ENCODE measurements at places on chromosomes 2 and 18. TPM values are rescaled to one million over a fixed set of nuclear protein-coding genes. Genes with fewer than 3 reads are reported as not detected.

DNA sequence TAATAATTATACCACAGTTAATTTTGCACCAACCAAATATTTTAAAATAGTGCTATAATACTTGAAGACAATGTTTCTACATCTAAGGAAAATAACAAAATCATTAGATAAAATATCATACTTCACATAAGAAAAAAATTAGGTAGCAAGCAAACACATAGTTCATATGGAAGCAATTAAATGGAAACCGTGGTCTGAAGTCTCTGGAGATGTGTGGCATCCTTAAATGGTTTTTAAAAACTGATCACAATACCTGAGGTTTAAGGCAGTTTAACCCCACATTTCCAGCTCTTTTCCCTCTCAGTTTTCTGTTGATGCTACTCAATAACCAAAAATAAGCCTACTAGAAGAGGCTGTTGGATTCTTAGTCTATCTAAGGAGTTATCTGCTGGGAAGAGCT, 71.3 kb downstream of the ASXL2 start:
- no peak for DNase-seq

- no peak for DNase-seq
Measured at GRCh38 chr18:60870261-60871153, 462.7 kb upstream of the CDH20 start.

- no peak for DNase-seq
Measured at GRCh38 chr2:16911746-16912145, 246.1 kb upstream of the CYRIA start.

DNA sequence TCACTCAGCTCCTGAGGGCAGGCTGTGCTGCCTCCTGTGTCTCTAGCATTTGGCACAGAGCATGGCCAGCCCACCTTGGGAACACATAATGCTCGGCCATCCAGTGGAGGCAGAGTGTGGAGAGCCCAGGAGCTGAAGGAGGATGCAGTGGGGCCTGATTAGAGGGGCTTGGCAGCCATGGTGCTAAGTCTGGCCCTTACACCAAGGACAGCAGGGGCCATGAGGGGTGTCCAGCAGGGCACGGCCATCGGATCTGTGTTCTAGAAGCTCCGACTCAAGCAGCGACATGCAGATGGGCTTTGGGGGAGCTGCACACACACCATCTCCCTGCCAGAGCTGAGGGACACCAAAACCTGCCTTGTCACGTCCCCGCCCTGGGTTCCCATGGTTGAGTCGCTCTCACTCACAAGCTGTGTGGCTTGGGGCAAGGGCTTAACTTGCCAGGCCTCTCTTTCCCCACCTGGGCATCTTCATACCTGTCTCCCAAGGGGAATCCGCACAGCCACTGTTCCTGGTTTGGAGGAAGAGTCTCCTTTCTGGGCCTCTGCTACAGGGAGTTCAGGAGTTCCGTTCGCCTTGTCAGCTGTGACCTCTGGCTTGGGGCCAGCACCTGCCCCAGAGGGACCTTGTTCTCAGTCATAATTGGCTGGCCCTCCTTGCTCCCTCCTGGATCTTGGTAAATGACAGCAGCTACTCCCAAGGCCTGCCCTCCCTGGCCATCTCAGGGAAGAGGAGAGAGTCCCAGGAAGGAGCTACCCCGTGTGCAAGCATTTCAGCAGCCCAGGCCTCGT, 1.3 kb upstream of the TOGARAM2 start:
- DNase-seq, result no peak

GRCh38 chr2:6986912-6987361, 69.7 kb downstream of the RNF144A start:
- no peak for DNase-seq

GRCh38 chr2:16323126-16323520, 342.5 kb downstream of the CYRIA start:
- no peak for DNase-seq

DNA sequence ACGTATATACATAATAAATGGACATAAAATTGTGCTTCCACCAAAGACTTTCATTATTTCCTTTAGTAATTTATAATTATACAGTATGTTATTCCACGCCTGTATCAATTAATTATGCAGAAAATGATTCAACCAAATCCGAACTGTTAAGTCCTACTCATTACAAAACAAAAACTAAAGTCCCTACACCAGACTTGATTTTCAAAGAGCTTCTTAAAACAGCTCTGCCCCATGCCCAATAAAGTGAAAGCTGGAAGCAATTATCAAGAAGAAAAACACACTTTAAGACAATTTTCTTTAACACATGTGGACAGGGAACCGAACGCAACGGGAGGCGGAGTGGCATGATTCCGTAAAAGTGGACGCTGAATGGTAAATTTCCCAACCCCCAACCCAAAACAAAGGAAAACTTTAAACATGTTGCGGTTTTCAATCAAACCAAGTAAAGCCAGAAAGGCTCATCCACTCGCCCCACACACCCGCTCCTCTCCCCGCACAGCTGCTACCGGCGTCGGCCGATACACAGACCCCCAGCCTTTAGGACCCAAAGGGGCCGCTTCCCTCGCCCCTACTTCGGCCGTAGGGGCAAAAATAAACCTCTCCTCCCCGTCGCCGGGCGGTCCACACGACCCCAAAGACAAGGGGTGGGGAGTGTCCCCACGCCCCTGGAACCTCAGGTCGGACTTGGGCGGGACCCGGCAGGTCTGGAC, 705 bp downstream of the YES1 start:
- DNase-seq, result no peak

DNA sequence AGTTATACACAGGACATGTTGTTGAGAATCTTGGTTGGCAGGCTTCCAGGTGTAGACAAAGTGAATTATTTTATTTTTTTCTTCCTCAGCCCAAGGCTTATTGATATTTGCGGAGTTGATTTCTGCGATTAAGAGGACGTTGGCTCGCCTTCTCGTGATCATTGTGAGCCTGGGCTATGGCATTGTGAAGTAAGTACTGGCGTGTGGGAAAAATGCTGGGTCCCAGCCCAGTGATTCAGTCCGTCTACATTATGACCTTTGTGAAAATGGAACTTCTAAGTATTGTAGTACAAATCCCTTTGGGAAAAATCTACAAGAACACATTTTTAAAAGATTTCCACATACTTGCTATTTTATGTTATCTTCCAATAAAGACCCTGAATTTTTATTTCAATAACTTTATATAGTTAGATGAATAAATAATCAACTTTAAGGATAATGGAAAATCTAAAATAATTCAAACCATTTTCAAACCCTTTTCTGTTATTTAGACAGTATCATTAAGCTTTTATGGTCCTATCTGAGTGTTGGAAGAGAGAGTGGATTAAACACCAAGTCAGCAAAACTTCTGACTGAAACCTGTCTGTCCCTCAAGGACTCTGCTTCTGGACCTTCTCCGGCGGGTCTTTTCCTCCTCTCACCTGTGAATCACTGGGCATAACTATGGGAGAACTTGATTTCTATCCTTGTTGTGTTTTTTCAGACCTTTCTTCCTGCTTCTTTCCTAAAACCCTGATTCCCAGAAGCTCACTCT, 31.0 kb downstream of the TMEM87B start:
- no peak for DNase-seq

- DNase-seq, result peak; percentile 54
Measured at GRCh38 chr18:48947560-48947959, 3.2 kb downstream of the SMAD7 start.

- DNase-seq, result no peak
Measured at GRCh38 chr2:18156002-18156401, 277.5 kb downstream of the KCNS3 start.

GRCh38 chr2:202091476-202091875, 18.4 kb downstream of the KIAA2012 start:
- peak; percentile 12 for DNase-seq

DNA sequence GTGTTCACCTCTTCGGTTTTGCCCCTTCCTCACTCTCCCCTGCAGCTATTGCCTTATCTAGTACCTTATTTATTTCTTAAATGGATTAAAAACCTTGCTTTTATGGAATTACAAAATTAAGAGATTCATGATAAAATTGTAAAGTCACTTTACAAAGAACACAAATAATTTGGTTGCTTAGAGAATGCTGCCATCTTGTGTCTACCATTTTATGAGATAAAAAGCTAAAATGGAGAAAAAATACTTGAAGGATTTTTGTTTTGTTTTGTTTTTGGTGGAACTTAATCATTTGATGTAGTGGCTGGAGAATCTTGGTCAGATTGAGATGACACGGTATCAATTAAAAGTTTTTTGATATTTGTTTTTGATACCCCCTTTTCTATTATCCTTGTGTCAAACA, 69.6 kb downstream of the R3HDM1 start:
- no peak for DNase-seq

DNA sequence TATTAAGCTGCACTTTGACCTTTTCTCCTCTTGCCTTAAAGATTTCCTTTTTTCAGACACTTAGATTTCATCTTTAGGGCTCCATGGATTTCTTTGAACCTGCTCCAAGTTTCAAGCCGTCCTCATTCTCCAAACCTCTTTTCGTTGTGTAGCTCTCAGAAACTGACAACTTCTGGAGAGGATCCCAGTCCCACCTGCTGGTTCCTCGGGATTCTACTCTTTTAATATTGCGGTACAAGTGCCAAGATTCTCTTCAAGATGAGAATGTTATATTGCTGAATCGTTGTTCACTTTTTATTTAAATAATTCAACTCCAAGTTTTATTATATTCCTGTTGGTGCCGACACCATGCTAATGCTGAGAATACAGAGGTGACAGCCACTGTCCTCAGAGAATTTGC, 141.1 kb downstream of the CDH20 start:
- no peak for DNase-seq

- no peak for DNase-seq
Measured at GRCh38 chr2:63827749-63828148, 13.9 kb upstream of the UGP2 start.

DNA sequence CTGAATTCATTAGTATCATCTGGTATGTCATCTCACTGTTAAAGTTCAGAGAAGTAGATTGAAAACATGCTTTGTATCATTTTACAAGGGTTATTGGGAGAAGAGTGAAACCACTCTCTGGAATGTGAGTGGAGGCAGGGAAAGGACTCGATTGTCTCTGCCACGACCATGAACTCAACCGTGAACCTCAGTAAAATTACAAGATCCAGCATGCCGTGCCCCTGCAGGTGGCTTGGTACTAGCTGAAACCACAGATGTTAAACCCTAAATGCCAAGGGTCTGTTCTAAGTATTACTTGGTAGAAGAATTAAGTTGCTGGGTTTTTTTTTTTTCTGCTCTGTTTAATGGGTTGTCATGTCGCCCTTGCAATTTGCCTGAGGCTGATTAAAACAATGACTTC, 197.2 kb downstream of the MYO3B start:
- no peak for DNase-seq

GRCh38 chr2:42138163-42139015, 30.8 kb upstream of the EML4 start:
- peak; percentile 28 for DNase-seq

DTNB gene
- total RNA-seq, result 7.2 TPM

PDE11A gene
- 1.0 TPM for total RNA-seq

CPO gene
- total RNA-seq, result 0.32 TPM

CROCC2 gene
- total RNA-seq, result 0.19 TPM

PRKCE gene
- total RNA-seq, result 52.0 TPM

CYP20A1 gene
- 24.6 TPM for total RNA-seq

MAP3K19 gene
- total RNA-seq, result not detected

DUSP19 gene
- total RNA-seq, result 1.5 TPM

EFR3B gene
- total RNA-seq, result 1.0 TPM

NPPC gene
- 0.39 TPM for total RNA-seq

ARL4C gene
- total RNA-seq, result 4.5 TPM

C2orf72 gene
- total RNA-seq, result 32.6 TPM

RUFY4 gene
- total RNA-seq, result not detected

BOD1L2 gene
- not detected for total RNA-seq

MALL gene
- total RNA-seq, result 672 TPM

CHST10 gene
- 0.87 TPM for total RNA-seq

RAD51AP2 gene
- 0.09 TPM for total RNA-seq
